HTR-8/SVneo (cell line): ENCODE measurements at places on chromosomes 5 and 9.
A peak's percentile ranks its signal among the peaks of the same experiment; 100 is the strongest.

DNA sequence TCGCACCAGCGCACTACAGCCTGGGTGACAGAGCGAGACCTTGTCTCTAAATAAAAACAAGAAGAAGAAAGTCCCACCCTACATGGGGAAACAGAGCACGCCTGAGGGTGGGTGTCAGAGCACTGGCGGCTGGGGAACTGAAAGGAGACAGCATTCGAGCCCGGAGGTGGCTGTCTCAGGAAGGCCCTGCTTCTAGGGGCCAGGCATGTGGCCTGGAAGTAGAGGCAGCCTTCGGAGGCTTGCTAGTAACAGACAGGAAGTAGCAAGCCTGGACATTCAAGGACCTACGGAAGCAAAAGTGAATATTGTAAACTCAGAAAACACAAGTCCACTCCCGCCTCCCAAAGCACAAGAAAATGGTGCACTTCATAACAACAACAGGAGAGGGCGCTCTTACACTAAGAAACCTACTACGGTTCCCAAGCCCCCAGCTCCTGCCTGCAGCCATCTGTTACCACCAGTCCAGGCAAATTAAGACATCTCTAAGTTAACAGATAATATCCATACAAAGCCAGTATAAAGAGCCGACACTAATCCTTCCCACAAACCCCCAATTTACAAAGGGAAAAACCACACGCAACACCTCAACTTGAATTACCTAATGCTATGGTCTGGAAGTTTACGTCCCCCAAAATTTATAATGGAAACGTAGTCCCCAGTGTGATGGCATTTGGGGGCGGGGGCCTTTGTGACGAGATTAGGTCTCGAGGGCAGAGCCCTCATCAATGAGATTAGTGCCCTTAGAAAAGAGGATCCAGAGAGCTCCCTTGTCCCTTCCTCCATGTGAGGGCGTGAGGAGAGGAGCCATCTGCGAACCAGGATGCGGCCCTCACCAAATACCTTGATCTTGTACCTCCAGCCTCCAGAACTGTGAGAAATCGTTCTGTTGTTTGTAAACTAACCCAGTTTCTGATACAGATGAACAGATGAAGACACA is 7.7 kb downstream of the RASGEF1C start:
- peak; percentile 61 for DNase-seq

DNA sequence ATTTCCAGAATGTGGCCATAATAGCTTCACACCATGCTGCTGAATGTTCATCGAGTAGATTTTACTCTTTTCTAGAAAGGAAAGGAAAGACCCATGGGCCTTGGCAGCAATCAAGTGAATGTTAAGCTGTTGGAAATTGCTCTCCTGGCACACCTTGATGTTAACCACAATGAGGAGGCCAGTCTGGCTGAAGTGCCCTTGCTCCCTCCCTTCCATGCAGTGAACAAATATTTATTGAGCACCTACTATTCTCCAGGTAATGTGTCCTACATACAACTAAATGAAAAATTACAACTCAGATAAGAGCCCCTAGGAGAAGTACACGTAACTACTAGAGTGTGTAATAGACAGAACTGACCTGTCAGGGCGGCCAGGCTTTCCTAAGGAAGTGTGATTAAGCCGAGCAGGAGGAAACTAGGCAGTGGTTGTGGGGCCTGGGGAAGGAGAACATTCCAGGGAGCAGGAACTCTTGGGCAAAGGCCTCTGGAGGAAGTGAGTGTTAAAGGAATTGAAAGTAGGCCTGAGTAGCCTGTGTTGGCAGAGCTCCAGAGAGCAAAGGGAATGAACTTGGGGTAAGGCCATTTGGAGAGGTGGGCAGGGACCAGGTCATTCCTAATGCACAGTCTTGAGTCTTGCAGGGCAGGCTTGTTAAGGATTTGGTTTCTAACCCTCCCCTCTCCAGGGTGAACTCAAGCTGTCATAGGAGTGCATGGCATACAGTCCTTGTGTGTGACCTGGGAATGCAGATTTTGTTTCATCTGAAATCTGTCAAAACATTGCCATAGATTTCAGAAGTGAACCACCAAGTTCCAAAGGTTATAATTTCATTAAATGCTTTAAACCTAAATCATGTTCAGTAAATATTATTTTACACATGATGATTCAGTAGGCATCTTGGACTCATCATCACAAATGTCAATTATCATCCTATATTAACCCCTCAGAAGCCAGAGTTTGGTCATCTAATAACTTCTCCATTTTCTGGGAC is 9.0 kb upstream of the ZSWIM6 start:
- no peak for DNase-seq

DNA sequence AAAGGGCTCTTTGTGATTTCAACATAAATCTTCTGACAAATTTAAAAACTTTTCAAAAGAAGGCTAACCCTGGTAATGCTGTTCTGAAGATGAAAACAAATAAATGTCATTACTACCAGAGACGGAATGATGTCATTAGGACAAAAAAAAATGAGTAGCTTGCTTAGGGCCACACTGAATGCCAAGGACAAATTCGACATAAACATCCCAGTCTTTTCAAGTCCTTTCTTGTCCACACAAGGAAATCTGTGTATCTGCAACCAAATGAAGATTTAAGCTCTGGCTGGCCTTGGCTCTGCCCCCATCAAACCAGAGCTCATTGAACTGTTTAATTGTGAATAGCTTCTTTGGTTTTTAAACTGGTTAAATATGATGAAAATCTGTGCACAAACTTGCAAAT is 592.7 kb downstream of the TLE1 start:
- DNase-seq: no peak

DNA sequence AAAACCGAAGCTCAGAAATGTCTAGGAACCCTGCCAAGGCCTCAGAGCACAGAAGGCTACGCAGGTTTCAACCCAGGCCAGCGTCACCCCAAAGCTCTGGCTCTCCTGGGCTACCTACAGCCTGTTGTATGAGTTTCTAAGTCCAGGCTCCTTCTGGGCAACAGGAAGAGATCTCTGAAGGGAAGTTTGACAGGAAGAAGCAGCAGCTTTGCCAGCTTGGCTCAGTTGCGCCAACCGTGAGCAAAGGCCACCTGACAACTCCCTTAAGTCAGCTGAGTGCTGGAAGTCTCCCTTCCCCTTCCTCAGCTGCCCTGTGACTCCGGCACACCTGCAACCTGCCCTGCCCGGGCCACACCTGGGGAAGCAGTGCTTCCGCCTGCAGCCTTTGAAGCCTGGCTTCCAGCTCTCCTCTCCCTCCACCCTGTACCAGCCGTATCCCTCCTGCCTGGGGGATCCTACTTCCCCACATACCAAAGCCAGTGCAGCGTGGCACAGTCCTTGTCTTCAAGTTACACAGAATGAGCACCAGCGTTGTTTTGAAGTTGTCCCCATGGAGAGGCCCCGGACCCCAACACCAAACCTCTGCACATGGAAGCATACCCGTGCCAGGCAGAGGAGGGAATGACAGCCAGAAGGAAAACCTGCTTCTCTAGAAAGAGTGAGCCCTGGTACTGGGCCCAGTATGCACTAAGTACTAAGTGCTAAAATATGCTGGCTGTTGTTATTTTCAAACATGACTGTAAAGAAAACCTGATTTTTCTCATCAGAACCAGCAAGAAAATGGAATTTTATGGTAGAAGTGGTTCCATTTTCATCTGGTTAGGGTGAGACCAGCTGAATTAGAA is 36.5 kb downstream of the SHB start:
- DNase-seq: no peak

DNA sequence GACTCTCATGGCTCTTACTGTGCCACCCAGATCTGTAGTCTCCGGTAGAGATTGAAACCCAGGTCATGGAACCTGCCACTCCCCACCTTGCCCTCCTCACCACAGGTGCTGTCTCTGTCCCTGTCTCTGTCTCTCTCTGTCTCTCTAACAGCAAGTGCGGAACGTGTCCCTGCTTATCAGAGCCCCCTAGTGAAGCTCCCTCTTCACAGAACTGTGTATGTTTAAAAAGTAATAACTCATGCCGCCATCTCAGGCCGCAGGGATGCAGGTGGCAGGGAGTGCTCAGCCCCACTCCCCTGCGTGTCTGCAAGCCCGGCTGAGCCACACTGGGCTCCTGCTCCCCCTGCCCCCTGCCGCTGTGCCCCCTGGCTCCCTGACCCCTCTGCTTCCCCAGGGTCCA is 43.8 kb downstream of the UNC5A start:
- DNase-seq: no peak

- no peak for DNase-seq
Observed at GRCh38 chr5:82347201-82347865, 69.2 kb upstream of the RPS23 start.

DNA sequence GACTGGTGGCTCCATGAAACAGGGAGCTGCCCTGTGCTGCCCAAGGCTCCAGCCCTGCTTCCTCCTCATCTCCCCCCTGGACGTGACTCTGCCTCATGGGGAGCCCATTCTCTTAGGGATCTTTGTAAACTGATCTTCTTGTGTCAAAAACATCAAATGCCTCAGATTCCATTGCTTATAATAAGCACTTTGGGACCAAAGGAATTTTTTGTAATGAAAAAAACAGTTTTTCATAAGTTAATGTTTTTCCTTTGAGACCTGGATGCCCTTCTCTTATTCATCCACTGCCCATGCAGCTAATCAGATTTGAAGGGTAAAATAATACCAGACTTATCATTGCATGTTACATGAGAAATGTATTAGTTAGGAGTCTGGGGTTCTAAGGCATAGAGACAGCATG is 41.7 kb downstream of the PALM2AKAP2 start:
- DNase-seq: peak; percentile 21

GRCh38 chr5:10262121-10262774 is 12.2 kb downstream of the CCT5 start:
- DNase-seq: no peak

DNA sequence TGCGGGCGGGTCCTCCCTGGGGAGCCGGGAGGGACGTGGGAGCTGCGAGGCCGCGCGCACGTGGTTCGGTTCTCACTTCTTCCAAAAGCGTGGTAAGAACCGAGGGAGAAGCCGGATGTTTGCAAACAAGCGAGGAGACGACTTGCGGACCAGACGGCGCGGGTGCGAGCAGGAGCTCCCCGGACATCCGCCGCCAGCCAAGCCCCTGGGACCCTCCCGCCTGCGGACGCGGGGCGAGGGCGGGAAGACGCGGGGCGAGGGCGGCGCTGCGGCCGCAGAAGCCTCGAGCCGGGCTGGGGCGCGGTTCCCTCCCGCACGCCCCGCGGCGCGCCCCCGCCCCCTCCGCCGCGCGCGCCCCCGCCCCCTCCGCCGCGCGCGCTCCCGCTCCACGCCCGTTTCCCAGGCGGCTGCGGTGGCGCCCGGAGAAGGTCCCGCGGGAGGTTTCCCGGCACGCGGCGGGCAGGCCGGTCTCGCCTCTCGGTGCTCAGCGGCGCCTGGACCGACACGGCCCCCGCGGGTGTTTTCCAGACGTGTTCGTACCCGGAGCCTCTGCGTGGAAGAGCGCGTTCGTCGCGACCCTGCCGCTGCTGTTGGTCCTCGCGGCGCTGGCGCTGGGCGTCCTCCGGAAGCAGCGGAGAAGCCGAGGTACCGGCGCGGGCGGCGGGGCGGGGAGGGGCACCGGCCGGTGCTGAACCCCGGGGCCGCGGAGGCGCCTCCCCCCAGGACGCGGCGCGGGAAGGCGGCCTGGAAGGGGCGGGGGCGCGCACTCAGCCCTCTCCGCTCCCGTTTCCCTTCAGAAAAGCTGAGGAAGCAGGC is 12.8 kb downstream of the BTNL9 start:
- DNase-seq: no peak

GRCh38 chr5:150649108-150650020 is 8.9 kb downstream of the SYNPO start:
- DNase-seq: no peak

- no peak for DNase-seq
Observed at GRCh38 chr5:12399868-12400267, 495.6 kb upstream of the CTNND2 start.
